ENCODE measurements at places on chromosomes 5 and 9. TPM values are rescaled to one million over a fixed set of nuclear protein-coding genes. Genes with fewer than 3 reads are reported as not detected.

GRCh38 chr5:14286574-14287421, 143.7 kb downstream of the TRIO start:
- H3K4me3 ChIP-seq, result no peak overlapping the region
- H3K4me1 ChIP-seq, result peaks cover 59% of the 10 kb centered on the region
- no peak for DNase-seq
- no peak overlapping the region for H3K27ac ChIP-seq
- no peaks in the 10 kb centered on the region for H3K36me3 ChIP-seq

DNA sequence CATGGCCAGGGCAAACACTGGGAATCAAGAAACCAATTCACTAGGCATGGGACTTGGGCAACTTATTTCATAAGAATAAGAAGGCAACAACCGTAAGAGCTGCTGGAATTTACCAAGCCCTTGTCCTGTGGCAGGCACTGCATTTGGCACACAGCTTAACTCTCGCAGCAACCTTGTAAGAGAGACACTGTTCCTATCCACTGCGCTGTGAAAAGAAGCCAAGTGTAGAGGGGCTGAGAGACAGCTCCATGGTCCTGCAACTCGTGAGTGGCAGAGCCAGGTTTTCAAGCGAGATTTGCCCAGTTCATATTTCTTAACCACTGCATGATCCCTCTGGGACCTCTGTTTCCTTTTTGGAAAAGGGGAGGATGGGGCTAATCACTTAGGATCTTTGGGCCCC, 129.3 kb upstream of the STC2 start:
- no peaks in the 10 kb centered on the region for H3K36me3 ChIP-seq
- H3K27ac ChIP-seq, result peak overlapping the region; percentile 52
- H3K4me1 ChIP-seq, result peaks cover 16% of the 10 kb centered on the region
- no peak overlapping the region for H3K4me3 ChIP-seq

DNA sequence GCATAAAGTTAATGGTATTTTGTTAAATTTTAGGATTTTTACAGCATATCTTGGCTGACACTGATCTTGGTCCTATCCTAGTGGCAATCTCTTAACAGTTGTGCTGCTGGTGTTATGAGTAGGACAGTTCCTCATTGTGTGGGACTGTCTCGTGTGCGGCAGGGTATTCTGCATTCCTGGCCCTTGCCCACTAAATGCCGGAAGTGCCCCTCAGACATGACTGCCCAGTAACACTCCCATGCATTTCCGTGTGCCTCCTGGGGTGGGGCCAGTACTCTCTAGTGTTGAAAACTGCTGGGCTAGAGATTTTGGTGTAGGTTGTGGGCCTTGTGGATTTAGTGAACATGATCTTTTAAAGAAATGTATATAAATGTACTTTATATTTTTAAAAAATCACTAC, 227.1 kb upstream of the DMRT1 start:
- peak overlapping the region; percentile 3 for H3K27ac ChIP-seq
- no peaks in the 10 kb centered on the region for H3K27me3 ChIP-seq
- peaks cover 7% of the 10 kb centered on the region for H3K4me1 ChIP-seq

DNA sequence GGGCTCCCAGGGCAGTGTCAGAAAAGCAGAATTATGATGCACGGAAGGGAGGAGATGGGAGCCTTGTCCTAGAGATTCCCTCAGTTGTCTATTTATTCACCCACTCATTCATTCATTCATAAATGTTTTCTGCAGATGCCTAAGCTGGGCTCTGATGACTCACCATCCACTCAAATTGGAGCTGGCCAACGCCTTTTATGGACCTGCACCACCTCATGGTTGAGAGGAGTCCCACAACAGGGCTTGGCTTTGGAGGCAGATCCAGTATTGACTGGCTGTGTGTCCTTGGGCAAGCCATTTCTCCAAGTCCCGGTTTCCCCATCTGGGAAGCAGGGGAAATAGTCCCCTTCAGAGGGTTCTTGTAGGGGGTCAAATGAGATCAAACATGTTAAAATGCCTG, 227.8 kb downstream of the MELK start:
- no peaks in the 10 kb centered on the region for H3K27me3 ChIP-seq
- H3K36me3 ChIP-seq, result no peaks in the 10 kb centered on the region
- H3K4me3 ChIP-seq, result no peak overlapping the region
- no peak overlapping the region for H3K27ac ChIP-seq

GRCh38 chr5:17679597-17680203, 45.4 kb downstream of the TAF11L14 start:
- DNase-seq, result no peak
- H3K36me3 ChIP-seq, result no peaks in the 10 kb centered on the region

GRCh38 chr5:172878933-172879752, 45.1 kb downstream of the ERGIC1 start:
- H3K27ac ChIP-seq, result peak overlapping the region; percentile 56
- peaks cover 60% of the 10 kb centered on the region for H3K4me1 ChIP-seq
- H3K36me3 ChIP-seq, result no peaks in the 10 kb centered on the region
- H3K4me3 ChIP-seq, result no peak overlapping the region

GRCh38 chr9:72980600-72981265, 27.9 kb upstream of the ALDH1A1 start:
- H3K27ac ChIP-seq, result no peak overlapping the region
- H3K27me3 ChIP-seq, result no peaks in the 10 kb centered on the region
- no peak overlapping the region for H3K4me3 ChIP-seq
- no peaks in the 10 kb centered on the region for H3K36me3 ChIP-seq

- no peak overlapping the region for H3K4me3 ChIP-seq
- no peaks in the 10 kb centered on the region for H3K27me3 ChIP-seq
- no peak for DNase-seq
These were observed 32.1 kb downstream of the GRIN3A start for GRCh38 chr9:101706261-101706798.

DNA sequence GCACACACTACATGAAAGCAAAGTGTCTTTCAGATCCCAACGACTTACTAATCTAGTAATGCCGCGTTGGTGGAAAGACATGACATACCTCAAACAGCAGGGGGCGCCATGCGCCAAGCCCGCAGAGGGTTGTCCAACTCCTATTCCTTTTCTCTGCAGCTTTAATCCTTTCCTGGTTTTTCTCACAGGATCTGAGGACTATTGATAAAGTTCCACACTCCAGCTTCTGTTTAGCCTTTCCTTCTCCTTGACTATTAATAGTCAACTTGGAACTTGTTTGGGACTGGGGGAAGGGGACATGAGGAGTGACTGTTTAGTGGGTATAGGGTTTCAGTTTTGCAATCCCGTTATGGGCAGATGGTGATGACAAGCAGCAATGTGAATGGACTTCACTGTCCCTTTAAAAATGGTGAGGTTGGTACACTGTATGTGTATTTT, 62.9 kb downstream of the OTULIN start:
- no peaks in the 10 kb centered on the region for H3K27me3 ChIP-seq
- peak overlapping the region; percentile 55 for H3K27ac ChIP-seq
- H3K4me3 ChIP-seq, result no peak overlapping the region
- H3K36me3 ChIP-seq, result peaks cover 21% of the 10 kb centered on the region
- DNase-seq, result peak; percentile 81

GRCh38 chr9:89926691-89927220, 321.9 kb downstream of the GADD45G start:
- no peaks in the 10 kb centered on the region for H3K36me3 ChIP-seq
- no peak for DNase-seq
- no peak overlapping the region for H3K27ac ChIP-seq
- no peak overlapping the region for H3K4me3 ChIP-seq
- no peaks in the 10 kb centered on the region for H3K27me3 ChIP-seq
- H3K4me1 ChIP-seq, result peaks cover 31% of the 10 kb centered on the region

- no peaks in the 10 kb centered on the region for H3K4me1 ChIP-seq
- DNase-seq, result no peak
- H3K27me3 ChIP-seq, result no peaks in the 10 kb centered on the region
- no peak overlapping the region for H3K4me3 ChIP-seq
These were observed 256.6 kb upstream of the ARRDC3 start for GRCh38 chr5:91639744-91640143.

- no peaks in the 10 kb centered on the region for H3K27me3 ChIP-seq
- H3K4me3 ChIP-seq, result no peak overlapping the region
- peaks cover 39% of the 10 kb centered on the region for H3K4me1 ChIP-seq
- H3K27ac ChIP-seq, result peak overlapping the region; percentile 7
- no peak for DNase-seq
- H3K36me3 ChIP-seq, result no peaks in the 10 kb centered on the region
These were observed 108.2 kb downstream of the TTLL11 start for GRCh38 chr9:121984726-121985402.

GRCh38 chr5:95728494-95729114, 2.5 kb upstream of the RHOBTB3 start:
- no peak overlapping the region for H3K4me3 ChIP-seq
- no peak overlapping the region for H3K27ac ChIP-seq
- no peaks in the 10 kb centered on the region for H3K36me3 ChIP-seq
- no peak for DNase-seq

- no peaks in the 10 kb centered on the region for H3K27me3 ChIP-seq
- no peak overlapping the region for H3K27ac ChIP-seq
- no peaks in the 10 kb centered on the region for H3K4me1 ChIP-seq
- H3K4me3 ChIP-seq, result no peak overlapping the region
- H3K36me3 ChIP-seq, result no peaks in the 10 kb centered on the region
These were observed 351.5 kb upstream of the TLE4 start for GRCh38 chr9:79220251-79220650.

DNA sequence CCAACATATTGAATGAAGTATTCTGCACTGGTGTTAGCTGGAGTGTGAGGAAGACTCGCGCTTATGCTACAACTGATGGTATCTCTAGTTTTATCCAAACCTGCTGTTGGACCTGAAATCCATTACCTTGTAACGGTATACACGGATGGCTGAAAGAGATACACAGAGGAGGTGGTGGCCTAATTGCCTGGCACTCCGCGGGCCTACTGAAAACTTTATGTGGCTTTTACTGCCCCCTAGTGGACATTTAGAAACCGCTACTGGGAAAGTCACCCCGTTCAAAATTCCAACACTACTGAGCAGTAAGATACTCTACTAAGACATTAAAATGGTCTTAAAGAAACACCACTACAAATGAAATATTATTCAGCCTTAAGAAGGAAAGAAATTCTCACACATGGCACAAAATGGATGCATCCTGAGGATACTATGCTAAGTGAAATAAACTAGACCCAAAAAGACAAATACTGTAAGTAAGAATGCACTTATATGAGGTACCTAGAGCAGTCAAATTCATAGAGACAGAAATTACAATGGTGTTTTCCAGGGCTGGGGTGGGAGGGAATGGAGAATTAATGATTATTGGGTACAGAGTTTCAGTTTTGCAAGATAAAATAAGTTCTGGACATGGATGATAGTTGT, 100.4 kb downstream of the TTLL11 start:
- no peak overlapping the region for H3K4me3 ChIP-seq
- H3K27me3 ChIP-seq, result no peaks in the 10 kb centered on the region
- no peak overlapping the region for H3K27ac ChIP-seq
- H3K36me3 ChIP-seq, result no peaks in the 10 kb centered on the region
- peaks cover 4% of the 10 kb centered on the region for H3K4me1 ChIP-seq
- DNase-seq, result peak; percentile 71

DNA sequence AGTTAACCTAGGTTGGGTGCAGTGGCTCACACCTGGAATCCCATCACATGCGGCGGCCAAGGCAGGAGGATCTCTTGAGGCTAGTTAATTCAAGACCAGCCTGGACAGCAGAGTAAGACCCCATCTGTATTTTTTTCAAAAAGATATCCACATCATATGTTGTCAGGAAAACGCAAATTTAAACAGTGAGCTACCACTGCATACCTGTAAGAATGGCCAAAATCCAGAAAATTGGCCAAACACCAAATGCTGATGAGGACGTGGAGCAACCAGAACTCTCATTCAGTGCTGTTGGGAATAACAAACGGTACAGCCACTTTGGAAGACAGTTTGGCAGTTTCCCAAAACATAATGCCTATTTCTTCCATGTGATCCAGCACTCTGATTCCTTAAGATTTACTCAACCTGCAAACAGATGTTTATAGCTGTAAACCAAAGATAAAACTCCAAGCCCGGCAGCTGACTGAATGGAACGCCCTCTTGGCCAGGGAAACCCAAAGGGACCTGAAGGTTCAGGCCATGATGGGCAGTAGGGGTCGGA, 12.4 kb downstream of the CEL start:
- no peak overlapping the region for H3K27ac ChIP-seq
- H3K27me3 ChIP-seq, result no peaks in the 10 kb centered on the region
- no peak for DNase-seq
- H3K4me3 ChIP-seq, result no peak overlapping the region
- H3K4me1 ChIP-seq, result no peaks in the 10 kb centered on the region

DNA sequence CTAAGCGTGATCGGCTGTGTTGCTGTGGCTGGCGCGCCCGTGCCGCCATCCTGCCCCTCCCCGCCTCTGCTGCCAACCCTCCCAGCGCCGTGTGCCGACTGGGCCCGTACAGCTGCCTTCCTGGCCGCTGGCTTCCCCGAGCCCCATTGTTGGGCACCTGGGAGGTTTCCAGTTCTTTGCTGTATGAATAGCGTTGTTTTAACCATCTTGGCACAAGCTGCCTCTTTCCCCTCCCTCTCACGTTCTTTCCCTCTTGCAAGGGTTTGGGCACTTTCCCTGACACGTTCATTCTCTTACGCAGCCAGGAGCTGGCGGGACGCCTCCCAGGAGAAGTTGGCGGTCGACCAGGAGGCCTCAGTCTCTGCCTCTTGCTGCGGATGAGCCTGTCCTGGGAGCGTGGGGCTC, 43.1 kb upstream of the RXRA start:
- H3K4me1 ChIP-seq, result peaks cover 15% of the 10 kb centered on the region
- H3K27me3 ChIP-seq, result no peaks in the 10 kb centered on the region
- H3K36me3 ChIP-seq, result no peaks in the 10 kb centered on the region
- peak; percentile 45 for DNase-seq

DNA sequence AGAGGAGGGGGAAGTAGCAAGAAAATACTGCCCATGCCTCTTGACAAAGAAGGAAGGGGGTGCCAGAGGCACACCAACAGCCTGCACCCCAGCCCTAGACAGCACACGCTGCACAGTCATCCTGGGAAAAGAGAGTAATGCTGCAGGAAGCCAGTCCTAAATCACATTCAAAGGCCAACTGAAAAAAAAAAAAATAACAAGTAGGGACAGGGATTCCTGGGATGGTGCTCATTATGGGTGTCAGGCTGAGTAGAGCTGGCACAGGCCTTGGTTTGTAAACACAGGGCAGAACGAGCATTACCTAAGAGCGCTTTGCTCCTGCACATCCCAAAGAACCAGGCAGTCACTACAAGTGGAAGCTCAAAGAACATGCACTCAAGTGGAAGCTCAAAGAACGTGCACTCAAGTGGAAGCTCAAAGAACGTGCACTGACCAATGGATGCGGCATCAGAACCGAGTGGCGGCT, 7.8 kb downstream of the RAPGEF1 start:
- H3K4me3 ChIP-seq, result no peak overlapping the region
- H3K4me1 ChIP-seq, result peaks cover 99% of the 10 kb centered on the region
- no peaks in the 10 kb centered on the region for H3K36me3 ChIP-seq
- no peak for DNase-seq
- no peak overlapping the region for H3K27ac ChIP-seq

GRCh38 chr9:128497824-128498610, 6.5 kb upstream of the GLE1 start:
- no peak for DNase-seq
- H3K4me3 ChIP-seq, result no peak overlapping the region
- H3K36me3 ChIP-seq, result peaks cover 76% of the 10 kb centered on the region
- H3K27ac ChIP-seq, result no peak overlapping the region
- H3K27me3 ChIP-seq, result no peaks in the 10 kb centered on the region
- H3K4me1 ChIP-seq, result no peaks in the 10 kb centered on the region

- H3K36me3 ChIP-seq, result no peaks in the 10 kb centered on the region
- no peaks in the 10 kb centered on the region for H3K4me1 ChIP-seq
- no peaks in the 10 kb centered on the region for H3K27me3 ChIP-seq
These were observed 70.1 kb downstream of the RETREG1 start for GRCh38 chr5:16546732-16547131.

- no peaks in the 10 kb centered on the region for H3K4me1 ChIP-seq
- no peaks in the 10 kb centered on the region for H3K36me3 ChIP-seq
- DNase-seq, result no peak
- H3K4me3 ChIP-seq, result no peak overlapping the region
These were observed 5.5 kb downstream of the C7 start for GRCh38 chr5:40914835-40915234.

The PDZD2 gene
- 43.5 TPM for total RNA-seq

The ZDHHC11B gene
- total RNA-seq, result 5.1 TPM

The PAPPA gene
- 8.5 TPM for total RNA-seq

The TTLL11 gene
- 8.0 TPM for total RNA-seq

The GPRIN1 gene
- 0.34 TPM for total RNA-seq

The PCDHGA7 gene
- 9.6 TPM for total RNA-seq

The IFNB1 gene
- not detected for total RNA-seq
